ENCODE measurements at places on chromosomes 12 and 14.

DNA sequence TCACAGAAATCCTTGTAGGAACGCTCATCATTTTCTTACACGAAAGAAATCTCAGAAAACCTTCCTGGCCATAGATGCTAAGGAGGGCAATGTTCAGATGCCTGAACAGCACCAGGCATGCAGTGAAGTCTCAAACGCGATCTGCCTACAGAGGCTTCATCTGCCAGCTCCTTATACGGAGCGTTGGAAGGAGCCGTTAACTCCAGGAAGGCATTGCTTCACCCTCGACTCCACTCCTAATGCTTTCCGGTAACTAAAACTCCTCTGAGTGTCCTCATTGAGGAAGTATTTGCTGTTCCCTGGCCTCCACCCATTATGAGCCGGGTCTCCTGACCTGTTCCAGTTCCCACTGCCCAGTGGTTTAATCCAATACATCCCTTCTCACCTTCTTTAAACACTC is 502.7 kb downstream of the BCL11B start:
- DNase-seq: no peak

DNA sequence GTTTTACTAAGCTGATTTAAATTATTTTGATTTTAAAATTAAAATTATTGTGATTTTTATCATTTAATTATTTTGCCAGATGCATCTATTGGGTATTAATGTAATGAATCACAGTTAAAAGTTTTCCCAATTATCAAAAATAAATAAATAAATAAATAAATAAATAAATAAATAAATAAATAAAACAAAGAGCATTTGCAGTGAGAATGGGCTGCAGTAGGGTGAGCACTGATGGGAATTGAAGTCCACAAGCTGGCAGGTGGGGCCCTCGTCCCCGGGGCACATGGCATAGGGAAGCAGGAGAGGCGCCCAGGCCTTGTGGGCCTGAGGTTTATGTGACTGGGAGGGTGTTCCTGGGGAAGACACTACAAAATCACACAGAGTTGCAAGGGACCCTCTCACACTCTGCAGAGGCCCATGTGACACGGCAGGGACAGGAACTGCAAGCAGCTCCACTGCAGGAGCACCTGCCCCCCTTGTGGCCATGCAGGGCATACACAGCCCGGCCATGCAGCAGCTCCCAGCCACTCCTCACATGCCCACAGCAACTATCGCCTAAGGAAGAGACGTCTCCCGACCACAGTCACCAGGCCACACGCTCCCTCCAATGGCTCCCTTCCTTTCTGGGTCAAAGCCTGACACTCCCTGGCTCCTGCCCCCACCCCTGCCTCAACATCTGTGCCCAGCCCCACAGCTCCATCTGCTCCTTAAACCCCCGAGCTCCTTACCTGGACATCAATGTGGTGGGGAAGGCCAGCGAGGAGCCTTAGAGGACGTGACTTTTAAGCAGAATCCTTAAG is 256.3 kb upstream of the SFSWAP start:
- no peak for DNase-seq

DNA sequence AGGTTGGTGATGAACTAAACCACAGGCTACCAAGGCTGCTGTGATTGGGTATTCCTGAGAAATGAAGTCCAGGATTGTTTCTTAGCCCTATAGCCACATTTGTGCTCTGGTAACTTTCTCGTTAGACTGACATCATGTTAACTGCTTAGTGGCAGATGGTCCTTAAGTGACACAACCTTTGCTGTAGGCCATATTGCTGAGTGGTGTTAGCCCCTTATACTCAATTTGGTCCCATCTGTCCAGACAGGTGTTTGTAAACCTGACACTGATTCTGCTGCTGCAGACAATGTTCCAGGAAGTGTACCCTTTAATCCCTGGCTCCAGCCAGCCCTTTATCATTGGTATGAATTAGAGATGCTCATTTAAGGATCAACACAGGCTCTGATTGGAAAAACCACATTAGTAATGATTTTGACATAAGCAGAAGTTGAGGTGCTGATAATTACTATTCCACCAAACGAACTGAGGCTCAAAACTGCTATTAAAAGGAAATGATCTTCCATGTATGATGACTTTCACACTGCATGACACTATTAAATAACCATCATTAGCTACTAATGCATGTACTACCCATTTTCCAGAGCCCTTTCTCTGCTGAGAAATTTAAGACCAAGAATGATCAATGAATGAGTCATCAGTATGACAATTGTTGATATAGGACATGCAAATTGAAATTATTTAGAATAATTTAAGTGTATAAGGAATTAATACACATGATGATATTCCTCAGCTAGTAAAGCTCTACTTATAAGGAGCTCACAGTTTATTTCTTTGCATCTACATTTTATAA is 3.6 kb upstream of the SSTR1 start:
- DNase-seq: no peak

- peak; percentile 74 for DNase-seq
Measured at GRCh38 chr12:68617160-68617926, 6.6 kb downstream of the RAP1B start.

GRCh38 chr12:129556082-129556481 is 347.7 kb downstream of the TMEM132D start:
- DNase-seq: no peak

DNA sequence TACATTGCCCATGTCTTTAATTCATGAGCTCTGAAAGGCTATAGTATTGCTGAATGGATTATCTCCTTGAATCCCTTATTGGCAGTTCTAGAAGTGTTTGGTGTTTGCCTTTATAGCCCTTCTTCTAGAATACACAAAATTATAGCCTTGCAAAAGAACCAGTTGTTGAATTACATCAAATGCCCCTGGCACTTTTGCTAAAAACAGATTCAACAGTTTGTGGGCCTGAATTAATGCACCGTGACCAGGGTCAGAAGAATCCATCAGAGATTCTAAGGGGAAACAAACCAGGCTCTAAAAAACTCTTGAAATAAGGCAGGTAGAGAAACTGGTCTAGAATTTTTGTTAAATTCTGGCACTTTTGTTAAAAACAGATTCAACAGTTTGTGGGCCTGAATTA is 197.8 kb downstream of the SOX5 start:
- no peak for DNase-seq

GRCh38 chr14:61567838-61568571 is 127.3 kb upstream of the HIF1A start:
- no peak for DNase-seq

GRCh38 chr12:131372171-131372475 is 338.8 kb upstream of the SFSWAP start:
- DNase-seq: no peak

DNA sequence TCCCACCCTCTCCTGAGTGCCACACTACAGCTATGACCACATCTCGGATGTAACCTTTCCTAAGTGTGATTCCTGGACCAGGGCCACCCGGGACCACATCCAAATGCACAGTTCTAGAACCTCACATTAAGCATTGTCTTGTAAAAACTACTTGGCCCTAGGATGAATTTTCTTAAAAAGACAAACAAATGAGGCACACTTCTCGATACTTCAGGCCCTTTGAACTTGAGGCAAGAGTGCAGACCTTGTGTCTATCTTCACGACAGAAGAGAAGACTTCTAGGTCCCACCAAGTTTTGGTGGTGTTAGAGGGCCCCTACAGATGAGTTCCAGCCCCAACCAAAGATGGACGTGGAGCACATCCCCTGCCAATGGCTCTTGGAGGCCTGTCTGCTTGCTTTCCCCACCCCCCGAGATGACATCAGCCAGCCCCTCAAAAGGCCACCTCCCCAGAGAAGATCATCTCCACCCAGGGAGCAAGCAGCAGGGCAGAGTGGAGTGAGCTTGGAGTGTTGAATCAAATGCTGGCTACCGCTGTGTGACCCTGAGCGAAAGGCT is 9.3 kb downstream of the ISCU start:
- no peak for DNase-seq

- peak; percentile 64 for DNase-seq
Measured at GRCh38 chr14:62654641-62655040, 390.6 kb downstream of the KCNH5 start.

GRCh38 chr14:82420871-82421270 is 887.2 kb upstream of the SEL1L start:
- no peak for DNase-seq

- DNase-seq: no peak
Measured at GRCh38 chr14:40164083-40164482, 731.9 kb upstream of the FBXO33 start.

DNA sequence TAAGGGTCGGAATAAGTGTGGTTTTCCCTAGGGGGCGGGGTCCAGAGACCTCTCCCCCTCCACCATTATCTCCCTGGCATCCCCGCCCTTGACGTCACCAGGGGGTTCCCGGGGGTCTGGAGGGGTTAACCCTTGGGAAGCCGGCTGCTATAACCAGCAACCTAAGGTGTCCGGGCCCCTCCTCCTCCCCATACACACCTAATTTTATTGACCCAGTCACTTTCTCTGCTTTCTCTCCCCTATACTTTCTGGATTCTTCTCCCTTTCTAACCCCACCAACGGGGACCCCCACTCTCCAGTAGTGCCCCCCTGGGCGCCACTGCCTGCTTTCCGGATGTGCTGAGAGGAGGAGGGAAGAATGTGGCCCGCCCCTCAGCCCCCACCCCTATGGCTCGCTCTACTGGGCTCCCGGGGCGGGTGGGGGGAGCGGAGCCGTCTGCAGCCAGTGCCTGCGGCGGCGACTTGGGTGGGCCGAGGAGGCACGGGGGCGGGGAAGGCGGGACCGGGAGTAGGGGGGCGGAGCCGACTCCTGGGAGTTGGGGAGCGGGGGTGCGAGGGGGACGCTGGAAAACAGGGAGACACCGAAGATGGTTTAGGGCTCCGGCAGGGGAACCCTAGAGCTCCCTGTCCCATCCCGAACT is 1.8 kb downstream of the GLI1 start:
- peak; percentile 57 for DNase-seq

- no peak for DNase-seq
Measured at GRCh38 chr14:33990790-33991189, 39.9 kb upstream of the EGLN3 start.

- DNase-seq: no peak
Measured at GRCh38 chr12:105944628-105945027, 194.1 kb downstream of the NUAK1 start.

DNA sequence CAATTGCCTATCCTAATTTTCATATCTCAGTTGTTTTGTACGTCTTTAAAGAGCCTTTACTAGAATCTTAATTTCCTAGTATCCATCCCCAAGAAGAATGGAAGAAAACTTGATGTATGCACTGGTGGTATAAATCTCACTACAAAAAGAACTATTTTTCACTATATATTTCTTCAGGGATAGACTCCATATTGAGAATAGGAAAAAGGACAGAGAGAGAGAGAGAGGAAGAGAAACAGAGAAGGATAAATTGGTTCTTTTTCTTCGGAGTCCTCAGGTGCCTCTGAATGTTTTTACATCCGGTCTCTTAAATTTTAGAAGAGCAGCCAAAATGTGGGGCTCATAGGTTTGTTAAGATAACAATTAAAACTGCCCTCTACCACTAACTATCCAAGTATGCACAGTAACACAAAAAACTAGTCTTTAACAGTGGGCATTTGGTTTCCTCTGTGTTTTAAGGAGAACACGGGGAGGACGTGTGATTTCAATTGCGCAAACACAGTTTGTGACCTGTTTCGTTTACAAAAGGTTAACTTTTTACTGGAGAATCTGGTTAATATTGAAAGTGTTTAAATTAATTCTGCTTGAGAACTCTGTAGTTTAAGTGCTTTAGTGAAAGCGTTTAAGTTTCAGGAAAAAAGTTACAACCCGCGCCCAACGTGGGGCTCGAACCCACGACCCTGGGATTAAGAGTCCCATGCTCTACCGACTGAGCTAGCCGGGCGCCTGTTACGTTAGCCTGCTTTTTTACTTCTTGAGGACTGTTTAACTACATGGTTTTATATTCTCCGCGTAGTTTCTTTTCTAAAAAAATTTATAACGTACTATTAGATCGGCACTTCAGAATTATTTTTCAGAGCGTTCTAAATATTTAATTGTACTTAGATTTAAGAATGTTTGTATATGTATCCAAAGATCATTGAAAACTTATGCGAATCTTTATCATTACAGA is 5.1 kb upstream of the PSMA3 start:
- peak; percentile 64 for DNase-seq

DNA sequence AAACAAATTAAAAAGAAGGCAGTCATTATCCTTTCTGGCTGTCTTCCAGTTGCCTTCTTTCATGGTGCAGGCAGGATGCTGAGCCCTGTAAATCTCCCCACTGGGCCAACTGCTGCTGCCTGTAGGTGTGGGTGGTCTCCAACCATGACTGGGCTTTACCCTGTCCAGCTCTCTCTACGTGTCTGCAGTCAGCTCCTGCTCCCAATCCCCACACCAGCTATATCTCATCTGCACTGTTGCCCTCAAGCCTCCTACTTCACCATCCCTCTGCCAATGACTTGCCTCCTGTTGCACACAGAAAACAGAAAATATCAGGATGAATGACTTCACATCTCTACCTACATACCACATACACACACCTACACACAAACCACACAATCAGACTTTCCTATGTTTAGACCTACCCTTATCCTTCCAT is 39.7 kb upstream of the PSMA6 start:
- no peak for DNase-seq

DNA sequence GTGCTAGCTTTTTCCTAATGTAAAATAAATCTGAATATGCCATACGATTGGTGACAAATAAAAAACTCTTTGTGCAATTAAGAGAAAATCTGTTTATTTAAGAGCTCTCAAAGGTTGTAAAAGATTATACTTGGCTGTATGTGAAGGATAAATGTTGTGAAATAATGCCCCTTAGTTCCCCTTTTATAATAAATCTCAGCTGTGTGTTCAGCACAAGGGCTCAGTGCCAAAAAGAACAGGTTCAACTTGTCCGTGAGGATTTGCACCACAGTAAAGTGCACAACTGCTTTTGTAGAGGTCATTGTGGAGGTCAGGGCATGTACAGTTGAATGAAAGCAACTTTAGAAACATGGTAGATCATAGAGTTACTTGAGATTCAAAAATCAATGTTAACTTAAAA is 118.6 kb downstream of the TRMT5 start:
- no peak for DNase-seq

DNA sequence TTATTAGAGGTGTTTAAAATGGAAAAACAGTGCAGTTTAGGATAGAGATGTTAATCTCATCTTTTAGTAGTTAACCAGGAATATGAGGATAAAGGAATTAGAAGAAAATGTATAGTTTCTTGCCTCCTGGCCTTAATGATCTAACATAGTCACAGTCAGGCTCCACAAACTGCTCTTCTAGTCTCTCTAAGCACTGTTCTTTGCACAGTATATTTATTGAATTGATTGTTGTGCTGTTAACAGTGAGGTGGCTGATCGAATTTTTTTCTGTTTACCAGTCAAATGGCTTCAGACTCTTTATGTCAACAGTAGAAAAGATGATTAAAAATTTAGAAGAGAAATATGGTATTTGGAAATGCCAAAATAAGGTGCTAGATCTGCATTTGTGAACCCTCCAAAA is 37.8 kb downstream of the ATF7IP start:
- DNase-seq: no peak

DNA sequence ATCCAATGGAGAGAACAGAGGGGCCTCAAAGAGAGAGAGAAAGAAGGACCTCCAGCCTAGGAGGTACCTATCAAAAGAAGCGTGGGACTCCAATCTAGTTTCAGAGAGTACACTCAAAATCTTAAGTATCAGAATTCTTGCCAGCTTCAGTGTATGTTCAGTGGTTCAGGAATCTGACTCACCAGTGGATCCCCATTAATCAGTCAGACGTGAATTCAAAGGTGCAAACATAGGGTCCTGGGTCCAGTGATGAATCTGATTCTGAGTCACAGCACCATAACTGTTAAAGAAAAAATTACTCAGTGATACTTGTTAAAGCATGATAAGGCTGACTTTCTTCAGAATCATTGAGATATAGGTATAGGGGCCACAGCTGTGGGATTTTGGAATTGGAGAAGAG is 33.2 kb downstream of the ETNK1 start:
- peak; percentile 92 for DNase-seq

- DNase-seq: no peak
Measured at GRCh38 chr12:22276867-22277266, 57.6 kb downstream of the ST8SIA1 start.

GRCh38 chr12:102302553-102302952 is 104.9 kb upstream of the PMCH start:
- no peak for DNase-seq
